Skeletal muscle cell (primary cell): ENCODE measurements at places on chromosomes 7 and 10.

DNA sequence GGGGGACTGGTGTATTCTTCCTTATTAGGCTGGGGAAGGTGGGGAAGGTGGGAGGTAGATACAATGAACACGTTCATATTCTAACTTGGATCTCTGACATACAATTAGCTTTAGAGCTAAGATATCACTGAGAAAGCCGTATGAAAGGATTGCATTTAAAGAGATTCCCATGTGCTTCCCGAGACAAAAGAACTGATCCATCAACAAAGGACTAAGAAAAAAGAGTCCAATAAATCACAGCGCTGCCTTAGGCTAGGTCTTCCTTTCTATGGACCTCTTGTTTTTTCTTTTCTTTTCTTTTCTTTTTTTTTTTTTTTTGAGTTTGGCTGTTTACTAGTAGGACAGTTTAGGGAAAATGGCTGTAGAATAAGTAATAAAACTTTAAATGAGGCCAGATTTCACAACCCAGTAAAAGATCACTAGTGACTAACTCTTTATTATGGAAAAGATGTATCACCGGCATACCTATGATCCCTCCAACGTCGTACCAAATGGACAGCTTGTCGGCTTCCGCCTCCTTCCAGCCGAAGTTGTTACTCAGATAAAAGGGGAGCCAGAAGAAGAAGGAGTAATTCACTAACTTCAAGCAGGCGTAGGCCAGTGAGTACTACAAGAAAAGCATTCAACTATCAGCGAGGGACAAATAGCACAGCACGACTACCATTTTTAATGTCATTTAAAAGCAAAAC is 50.0 kb downstream of the SLC37A3 start:
- no peak for DNase-seq

DNA sequence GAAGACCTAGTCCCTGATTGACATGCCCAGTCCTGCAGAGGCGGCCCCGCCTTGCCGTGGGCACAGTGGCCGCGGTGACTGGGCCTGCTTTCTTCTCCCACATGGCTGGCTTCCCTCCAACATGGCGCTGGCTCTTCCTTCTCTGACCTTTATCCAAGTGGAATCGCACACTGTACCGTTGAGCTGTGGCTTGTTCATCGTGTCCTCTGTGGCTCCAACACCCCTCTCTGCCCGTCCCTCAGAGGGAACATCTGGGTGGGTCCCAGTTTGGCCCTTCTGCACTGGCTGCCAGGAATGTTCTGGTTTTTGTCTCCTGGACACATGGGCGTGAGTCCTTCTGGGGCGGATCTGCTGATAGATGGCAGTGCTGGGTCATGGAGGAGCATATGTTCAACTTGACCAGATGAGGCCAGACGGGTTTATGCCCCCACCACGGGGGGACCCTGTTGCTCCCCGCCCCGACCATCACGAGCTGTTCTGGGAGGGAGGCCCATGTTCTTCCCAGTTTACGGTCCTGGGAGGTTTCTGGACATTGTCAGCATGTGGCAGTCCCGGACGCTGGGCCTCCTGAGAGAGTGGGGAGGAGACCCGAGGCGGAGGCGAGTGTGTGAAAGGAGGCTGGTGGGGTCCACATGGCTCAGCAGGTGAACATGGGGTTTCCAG is 63.5 kb downstream of the LHPP start:
- no peak for DNase-seq

DNA sequence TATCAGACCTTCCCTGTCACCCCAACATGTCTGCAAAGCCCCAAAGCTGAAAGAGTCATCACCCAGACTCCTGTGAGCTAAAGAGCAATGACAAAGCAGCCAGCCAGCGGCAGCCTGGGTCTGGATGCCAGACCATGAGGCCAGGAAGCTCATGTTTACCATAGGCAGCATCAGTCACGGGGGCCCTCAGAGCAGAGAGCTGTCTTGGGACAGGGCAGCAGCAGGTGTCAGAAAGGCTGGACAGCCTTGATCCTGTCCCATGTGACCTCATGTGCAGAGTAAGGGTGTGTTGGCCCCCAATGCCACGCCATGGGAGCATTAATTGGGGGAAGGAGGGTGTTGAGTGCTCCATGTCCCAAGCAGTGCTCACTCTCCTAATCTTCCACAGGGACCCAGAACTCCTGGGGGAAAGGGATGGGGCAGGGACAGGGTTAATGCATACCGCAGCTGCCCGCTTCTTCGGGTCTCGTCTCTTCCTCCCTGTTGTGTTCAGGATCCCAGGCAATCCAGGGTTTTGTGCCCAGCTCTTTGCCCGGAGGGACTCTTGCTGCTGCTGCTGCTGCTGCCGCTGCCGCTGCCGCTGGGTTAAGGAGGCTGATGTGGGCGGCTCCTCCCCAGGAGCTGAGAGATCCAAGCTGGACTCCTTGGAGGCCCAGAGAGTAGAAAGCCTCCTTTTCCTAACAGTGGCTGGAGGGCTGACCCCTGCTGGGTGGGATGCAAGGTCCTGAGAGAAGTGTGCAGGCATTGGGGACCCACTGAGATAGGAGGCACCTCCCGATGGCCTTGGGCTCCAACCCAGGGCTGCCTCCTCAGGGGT is 7.1 kb downstream of the CCDC201 start:
- no peak for DNase-seq

DNA sequence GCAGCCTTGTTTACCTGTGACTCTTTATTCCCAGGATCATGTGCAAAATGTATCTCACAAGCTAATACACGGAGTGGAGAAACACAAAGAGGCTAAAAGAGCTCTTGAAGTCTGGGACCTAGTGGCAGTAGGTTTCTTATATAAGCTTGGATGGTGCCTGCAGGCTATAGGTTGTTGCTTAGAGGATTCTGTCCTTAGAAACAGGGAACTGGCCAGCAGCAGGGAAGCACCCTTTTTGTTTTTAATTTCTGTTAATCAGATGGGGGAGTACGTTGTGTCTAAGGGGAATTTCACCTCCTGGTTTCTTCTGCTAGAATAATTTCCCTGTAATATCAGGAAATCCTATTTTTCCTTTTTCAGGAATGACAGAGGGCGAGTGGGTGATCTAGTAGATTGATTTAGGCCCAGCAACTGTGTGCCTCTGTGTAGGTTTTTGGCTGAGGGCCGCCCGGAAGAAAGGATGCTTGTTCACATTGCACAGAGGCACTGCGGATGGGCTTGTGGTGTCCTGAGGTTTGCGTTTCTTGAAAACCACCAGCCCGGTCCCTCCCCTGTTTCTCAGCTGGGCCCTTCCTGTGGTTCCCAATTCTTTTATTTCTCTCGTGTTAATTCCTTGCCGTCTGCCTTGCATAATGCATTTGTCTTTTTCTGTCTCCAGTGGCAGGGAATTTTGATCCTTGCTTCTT is 158.0 kb downstream of the CAMK1D start:
- no peak for DNase-seq

GRCh38 chr7:157274991-157275427 is 61.8 kb upstream of the DNAJB6 start:
- DNase-seq, result no peak

DNA sequence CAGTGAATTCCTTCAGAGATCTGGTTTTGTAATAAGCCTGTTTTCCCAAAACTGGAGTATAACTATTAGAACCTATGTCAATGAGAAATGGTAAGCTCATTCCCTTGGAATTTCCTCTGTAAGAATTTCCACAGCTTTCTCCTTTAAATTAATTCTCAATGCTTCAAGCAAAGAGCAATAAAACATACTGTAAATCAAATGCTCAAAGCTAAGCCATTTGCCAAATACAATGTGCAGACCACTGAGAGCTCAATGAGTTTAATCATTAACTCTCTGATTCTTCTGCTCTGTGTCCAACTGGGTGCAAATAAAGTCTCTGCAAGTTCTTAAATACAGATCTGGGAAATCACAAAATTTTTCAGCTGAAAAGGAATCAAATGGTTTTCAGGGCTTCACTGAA is 227.6 kb upstream of the IMMP2L start:
- DNase-seq, result no peak
